Stimulated activated CD8-positive, alpha-beta memory T cell treated with anti-CD3 and anti-CD28 coated beads, Interleukin-12 subunit alpha, Interleukin-12 subunit beta, amount 100 ng/mL, for 1 hour (primary cell): ENCODE measurements at places on chromosomes 1 and 21.

DNA sequence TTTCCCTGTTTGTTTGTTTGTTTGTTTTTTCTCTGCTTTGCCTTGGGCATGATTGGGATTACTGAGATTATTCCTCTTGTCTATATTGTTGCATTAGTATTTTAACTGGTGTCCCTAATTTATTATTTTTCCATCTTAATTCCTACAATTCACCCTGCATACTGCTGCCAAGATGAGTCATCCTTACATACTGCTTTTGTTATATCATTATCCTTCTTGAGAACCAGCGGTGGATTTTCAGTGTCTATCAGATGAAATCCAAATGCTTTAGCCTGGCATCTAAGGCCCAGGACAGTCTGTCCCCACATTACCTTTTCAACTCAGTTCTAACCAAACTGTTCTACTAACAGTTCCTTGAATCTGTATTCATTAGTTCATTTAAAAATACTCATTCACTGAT is 101.7 kb downstream of the OLFML2B start:
- DNase-seq, result no peak

DNA sequence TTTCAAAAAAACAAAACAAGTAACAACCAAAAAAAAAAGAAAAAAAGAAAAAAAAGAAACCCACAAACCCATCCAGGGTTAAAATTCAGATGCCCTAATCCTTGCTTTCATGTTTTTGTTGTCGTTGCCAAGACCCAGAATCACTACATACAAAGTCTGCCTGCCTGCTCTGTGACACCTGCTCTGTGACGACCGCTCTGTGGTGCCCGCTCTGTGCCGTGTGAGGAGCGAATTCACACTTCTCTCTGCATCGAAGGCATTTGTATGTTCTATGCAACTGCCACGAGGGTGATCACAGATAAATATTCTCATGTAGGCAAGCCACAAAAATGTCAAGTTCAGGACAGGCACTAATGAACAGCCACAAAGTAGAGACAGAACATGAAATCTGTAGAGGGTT is 178.6 kb downstream of the SLC45A1 start:
- no peak for DNase-seq

GRCh38 chr1:43653893-43654292 is 3.9 kb downstream of the KDM4A start:
- DNase-seq, result no peak

DNA sequence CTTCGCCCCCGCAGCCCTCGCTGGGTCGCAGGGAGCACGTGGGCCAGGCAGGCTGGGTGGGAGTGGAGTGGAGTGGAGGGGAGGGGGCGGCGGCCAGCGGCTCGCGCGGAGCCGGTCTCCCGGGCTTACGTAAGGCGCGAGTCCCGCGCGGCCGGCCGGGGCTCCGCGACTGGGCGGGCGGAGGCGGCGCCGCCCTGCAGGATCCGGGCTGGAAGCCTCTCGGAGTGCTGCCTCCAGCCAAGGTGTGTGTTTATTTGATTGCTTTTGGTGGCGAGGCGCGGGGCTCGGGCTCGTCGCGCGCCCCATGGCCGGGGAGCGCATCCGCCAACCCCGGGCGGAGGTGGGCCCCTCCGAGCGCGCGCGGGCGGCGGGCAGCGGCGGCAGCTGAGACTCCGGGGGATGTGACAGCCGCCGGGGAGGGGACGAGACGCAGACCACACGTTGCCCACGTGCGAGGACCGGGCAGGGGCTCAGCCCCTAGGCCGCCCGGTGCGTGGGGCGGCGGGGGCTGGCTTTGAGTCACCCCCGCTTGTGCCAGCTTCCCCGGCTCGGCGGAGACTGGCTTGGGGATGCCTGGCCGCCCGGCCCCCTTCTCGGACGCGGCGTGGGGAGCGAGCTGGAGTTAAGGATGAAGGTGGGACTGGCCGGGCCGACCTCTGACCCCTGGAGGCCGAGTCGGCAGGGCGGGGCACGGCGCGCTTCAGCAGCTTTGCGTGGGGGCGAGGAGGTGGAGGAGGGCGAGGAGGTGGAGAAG is 402 bp upstream of the AK4 start:
- no peak for DNase-seq

DNA sequence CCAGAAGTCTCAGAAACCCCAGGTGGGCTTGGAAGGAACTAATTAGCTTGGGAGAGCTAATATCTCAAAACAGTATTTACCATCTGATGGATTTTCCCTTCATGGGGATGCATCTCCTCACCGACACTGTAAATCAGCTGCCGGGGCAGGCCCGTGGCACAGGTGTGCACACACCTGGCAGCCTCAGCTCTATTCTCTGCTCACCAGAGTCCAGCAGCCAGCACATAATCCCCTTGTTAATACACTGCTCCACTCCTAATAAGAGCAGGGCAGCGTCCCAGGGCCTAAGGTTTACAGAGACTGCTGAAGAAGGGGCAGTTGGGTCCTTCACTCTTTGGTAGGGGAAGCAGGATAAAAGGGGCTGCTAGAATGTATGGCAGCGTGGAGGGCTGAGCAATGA is 200.0 kb downstream of the TOMM20 start:
- no peak for DNase-seq

DNA sequence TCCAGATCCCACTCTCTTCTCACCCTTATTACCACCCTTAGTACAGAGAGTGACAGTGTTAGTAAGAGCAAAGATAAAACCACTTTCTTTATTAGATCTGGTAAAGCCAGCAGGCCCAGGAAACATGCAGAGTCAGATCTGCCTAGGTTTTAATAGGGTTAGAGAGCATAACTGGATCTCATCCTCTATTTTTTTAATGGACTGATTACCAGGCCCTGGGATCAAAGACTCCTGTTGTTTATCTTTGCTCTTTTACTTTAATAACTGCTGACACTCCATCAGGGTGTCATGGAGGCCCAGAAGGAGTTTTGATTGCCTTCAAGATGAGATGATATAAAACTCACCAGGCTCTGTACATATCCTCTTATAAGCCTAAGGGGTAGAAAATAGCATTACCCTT is 45.3 kb upstream of the RGS5 start:
- no peak for DNase-seq

DNA sequence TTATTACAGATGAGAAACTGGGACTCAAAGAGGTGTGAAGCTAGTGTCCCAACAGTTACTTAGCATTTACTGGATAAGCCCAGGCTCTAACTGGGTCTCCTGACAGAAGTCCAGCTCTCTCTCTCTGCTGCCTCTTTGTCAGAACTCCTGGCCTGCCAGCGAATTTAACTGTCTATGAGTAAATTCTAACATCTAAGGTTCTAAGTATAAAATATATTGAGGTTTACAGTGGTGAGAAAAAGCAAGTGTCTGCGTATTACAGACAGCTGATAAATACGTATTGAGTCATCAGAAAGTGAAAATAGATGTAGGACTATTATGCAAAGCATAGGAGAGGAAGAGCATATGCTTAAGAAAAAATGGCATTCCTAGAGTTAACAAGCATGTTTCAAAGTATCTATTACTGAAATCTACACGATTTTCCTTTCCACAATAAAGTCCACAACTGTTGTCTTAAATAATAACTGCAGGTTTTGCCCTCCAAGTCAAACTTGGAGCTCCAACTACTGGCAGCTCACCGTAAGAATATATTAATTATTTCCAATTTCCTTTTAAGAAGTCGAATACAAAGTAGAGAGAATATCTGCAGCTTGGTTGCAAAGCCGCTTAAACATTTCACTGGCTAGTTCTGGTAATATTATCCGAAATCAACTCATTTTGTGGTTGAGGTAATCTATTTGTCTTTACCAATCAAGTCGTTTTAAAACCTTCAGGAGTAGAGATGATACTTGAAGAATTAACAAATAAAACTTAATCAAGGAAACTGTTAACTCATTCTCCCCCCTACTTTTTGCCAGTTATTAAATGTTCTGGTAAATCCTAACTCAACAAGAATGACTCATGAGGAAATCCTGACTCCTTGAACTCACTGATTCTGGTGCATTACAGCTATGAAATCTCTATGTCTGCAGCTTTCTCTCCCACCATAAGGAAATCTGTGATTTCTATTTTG is 1.4 kb upstream of the RGS2 start:
- no peak for DNase-seq

GRCh38 chr1:180217006-180217405 is 13.1 kb upstream of the LHX4 start:
- no peak for DNase-seq

DNA sequence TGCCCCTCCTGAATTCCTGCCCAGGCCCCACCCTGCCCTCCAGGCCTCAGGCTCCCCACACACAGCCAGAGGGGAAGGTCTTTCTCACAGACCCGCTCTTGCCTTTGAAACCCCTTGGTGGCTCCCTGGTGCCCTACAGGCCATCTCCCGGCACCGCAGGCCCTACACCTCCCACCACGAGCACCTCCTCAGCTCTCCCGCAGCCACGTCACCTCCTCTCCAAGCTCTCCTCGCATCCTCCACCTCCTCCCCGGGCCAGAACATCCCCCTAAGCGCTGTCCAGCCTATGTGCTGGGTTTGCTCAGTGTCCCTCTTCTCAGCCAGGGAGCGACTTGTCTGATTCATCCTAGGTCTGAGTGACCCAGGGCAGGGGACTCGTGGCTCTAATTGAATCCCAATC is 66.4 kb downstream of the DMRTB1 start:
- DNase-seq, result no peak

GRCh38 chr1:54252371-54252936 is 52.5 kb downstream of the MRPL37 start:
- no peak for DNase-seq

DNA sequence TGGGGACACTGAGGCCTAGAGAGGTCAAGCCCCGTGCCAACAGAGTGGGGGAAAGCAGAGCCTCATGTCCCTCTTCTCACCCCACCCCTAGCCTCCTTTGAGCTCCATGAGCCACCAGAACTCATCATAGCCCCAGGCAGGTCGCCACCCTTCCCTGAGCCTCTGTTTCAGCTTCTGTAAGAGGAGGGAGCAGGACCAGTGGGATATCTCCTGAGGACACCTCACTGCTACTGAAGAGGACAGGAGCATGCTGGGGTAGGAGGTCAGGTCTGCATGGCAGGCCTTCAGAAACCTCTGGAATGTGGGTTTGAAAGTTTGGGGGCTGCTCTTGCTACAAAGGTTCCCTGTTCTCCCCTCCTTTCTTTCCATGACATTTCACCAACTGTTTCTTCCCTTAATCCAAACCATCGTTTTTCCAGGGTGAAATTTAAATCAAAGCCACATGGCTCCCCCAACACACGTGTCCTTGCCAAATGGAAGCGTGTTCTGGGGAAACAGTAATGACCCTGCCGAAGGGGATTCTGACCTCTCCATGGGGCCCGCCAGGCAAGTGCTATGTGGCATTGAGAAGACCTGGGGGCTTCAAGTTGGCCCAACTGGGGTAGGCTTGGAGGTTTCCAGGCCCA is 88.1 kb upstream of the RUNX3 start:
- no peak for DNase-seq

DNA sequence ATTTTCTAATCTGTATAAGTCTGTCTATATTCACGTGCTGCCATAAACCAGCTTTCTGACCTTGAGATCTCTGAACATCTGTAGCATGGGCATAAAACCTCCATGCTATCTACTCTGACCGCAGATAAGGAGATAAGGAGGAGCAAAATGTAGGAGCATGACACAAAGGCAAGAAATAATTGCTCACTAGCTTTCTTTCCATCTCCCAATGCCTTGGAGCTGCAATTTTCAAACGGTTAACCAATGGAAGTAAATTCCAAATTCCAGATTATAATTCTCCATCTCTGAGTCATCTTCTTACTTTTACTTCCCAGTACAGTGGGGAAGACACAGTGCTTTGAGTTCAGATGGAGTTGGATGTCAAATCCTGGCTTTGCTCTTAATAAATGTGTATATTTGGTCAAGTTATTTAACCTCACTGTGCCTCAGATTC is 41.6 kb downstream of the CD58 start:
- DNase-seq, result no peak

GRCh38 chr1:237702161-237702560 is 188.6 kb downstream of the ZP4 start:
- no peak for DNase-seq
